ENCODE measurements at places on chromosomes 3 and 15.

- no peak for DNase-seq
These were observed 16.1 kb downstream of the ZDHHC23 start for GRCh38 chr3:113963879-113964278.

DNA sequence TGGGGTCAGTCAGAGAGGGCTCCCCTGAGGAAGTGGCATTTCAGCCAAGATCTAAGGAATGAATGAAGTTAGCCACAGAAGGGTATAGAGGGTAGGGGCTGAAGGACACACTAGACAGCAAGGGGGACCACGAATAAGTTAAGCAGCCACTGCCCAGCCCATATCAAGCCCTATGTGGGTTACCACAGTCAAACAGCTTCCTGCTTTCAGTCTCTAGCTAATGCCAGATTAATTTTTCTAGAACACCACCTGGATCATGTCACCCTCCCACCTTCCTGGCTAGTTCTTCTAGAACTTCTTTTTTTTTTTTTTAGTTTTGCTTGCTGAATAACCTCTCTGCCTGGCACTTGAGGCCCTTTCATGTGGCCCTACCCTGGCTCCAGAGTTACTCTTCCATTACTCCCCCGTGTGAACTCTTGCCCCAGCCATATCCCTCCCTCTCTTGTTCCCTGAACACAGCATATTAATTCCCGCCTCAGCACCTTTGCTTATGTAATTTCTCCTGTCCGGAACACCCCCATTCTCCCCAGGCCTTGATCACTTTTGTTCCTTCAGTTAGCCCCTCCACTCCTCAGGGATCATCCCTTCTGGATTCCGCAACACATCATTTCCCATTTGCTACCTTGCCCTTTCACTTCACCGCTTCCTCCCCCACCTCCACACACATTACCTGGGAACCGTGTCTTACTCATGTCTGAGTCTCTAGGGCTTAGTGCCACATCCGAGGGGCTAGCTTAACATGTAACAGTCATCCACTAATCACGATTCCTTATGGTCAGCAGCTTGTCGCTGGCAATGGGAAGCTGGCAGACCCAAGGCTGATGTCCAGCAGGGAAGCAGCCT is 20.6 kb upstream of the BNC1 start:
- no peak for DNase-seq

GRCh38 chr3:9507586-9508578 is 45.7 kb downstream of the LHFPL4 start:
- DNase-seq = no peak

- DNase-seq = no peak
These were observed 23.7 kb upstream of the P4HTM start for GRCh38 chr3:48966367-48966766.

- DNase-seq = no peak
These were observed 73.2 kb downstream of the SUCNR1 start for GRCh38 chr3:151946606-151947005.

- no peak for DNase-seq
These were observed 29.7 kb downstream of the TJP1 start for GRCh38 chr15:29792426-29793159.

GRCh38 chr3:189049458-189050236 is 122.1 kb upstream of the TPRG1 start:
- no peak for DNase-seq
